Stimulated activated CD4-positive, alpha-beta T cell treated with anti-CD3 and anti-CD28 coated beads, Interleukin-2, amount 100 ng/mL, for 24 hours (primary cell): ENCODE measurements at places on chromosomes 2 and 18.

DNA sequence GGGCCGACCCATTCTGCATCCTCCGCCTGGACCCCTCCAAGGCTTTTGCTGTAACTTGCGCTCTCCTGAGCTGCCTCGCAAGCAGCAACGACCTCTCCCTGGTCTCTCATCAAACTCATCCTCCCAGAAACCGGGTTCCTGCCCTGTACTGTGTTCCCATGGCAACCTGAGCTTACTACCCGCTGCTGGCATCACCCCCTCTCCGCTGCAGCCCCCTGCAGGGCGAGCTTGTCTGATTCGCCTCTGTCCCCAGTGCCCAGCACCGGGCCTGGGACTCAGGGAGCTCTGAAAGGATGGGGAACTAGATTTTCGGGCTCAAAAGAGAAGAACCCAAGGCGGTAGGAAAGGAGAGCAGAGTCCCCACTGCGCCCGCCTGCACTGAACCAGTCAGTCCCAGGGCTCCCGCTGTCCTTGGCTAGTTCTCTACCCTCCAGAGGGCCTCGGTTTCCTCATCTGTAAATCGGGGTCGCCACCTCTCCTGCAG, 463 bp downstream of the HS1BP3 start:
- DNase-seq = no peak

GRCh38 chr2:230643576-230644291, 68.9 kb upstream of the CAB39 start:
- DNase-seq = peak; percentile 67

DNA sequence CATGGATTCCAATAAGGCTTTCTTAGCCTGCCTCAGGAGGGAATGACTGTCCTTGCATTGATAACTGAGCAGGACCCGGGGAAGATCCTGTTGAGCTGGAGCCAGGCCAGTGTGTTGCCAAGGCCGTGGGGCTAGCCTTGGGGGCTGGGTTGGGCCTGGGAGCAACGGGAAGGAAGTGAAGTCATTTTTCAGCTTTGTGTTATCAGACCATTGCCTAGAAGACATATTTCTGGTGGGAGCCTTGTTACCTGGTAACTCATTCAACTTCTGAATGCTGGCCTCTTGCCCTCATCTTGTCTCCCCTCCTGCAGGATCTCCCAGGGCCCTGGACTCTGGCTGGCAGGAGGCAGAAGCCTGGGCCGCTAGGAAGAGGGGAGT, 92.7 kb upstream of the MGAT5 start:
- no peak for DNase-seq

GRCh38 chr18:44709307-44710126, 28.8 kb downstream of the SETBP1 start:
- DNase-seq = no peak

- no peak for DNase-seq
These were observed 18.4 kb downstream of the SLC4A3 start for GRCh38 chr2:219645631-219646527.

- no peak for DNase-seq
These were observed 95.0 kb downstream of the PRPF40A start for GRCh38 chr2:152622219-152622618.

GRCh38 chr2:98191883-98192282, 104.9 kb downstream of the VWA3B start:
- no peak for DNase-seq

GRCh38 chr2:162734866-162735265, 103.7 kb downstream of the KCNH7 start:
- DNase-seq = no peak

- no peak for DNase-seq
These were observed 190.4 kb downstream of the PMAIP1 start for GRCh38 chr18:60090170-60090569.

DNA sequence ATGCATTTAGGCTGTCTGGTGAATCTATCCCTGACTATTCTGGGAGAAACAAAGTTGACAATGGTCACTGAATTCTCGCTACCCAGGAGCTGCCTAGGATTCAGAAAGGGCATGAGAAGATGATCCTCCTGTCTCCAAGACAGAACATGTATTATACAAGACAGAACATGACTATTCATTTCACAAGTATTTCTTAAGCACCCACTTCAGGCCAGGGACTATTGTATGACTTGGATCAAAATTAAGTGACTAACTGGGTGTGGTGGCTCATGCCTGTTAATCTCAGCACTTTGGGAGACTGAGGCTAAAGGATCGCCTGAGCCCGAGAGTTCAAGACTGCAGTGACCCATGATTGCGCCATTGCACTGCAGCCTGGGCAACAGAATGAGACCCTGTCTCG, 235.8 kb upstream of the RAB12 start:
- DNase-seq = no peak

DNA sequence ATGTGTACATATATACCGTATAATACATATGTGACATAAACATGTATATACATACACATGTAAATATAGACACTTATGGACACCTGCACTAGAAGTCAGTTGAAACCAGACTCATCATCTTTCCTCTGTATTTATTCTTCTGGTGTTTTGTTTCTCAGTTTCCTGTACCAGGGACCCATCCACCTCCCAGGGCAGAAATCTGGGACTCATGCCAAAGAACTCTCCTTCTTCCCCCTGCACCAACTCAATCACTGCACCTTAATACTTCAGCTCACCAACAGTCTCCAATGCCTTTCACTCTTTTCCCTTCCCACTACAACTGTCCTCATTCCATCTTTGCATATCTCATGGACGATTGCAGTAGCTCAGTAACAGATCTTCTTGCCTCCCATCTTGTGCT, 428.0 kb downstream of the FBXO15 start:
- DNase-seq = no peak

GRCh38 chr2:191537921-191538320, 140.0 kb upstream of the NABP1 start:
- no peak for DNase-seq
